ENCODE measurements at places on chromosomes 2 and 18. TPM values are rescaled to one million over a fixed set of nuclear protein-coding genes. Genes with fewer than 3 reads are reported as not detected.

DNA sequence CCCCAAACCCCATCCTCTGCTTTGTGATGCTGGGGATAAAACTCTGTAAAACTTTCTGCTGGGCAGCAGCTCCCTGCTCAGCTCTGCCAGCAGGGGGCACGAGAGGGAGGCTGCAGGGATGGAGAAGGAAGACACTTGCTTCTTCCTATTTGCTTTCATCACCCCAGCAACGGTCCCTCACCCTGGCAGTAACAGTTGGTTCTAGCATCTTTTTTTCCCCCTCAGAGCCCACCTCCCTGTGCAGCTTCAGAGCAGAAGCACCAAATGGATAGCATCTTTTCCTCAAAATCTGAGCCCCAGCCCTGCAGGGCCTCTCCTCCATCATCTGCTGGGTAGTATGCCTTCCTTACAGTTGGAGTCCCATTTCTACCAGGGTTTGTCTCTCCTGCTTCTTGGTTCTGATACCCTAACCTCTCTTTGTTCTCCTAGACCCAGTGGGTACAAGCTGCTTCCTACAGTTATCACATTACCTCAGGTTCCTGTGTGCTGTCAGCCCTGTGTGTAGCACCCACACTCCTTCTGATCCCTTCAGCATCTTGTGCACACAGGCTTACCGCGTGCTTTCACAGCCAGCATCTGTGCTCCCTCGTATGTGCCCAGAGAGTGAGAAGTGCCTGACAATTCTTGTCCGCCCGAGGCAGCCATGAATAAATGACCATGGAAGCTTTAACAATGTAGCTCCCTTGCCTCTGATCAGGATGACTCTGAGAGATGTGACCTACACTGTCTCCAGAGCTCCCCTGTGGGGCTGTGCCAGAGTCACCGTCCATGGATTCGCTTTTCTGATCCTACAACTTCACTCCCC is 14.5 kb downstream of the CKAP2L start:
- peak; percentile 88 for DNase-seq

The SLC39A10 gene
- total RNA-seq = 13.4 TPM

- DNase-seq = no peak
These were observed 43.6 kb downstream of the POLE4 start for GRCh38 chr2:75002007-75002406.

DNA sequence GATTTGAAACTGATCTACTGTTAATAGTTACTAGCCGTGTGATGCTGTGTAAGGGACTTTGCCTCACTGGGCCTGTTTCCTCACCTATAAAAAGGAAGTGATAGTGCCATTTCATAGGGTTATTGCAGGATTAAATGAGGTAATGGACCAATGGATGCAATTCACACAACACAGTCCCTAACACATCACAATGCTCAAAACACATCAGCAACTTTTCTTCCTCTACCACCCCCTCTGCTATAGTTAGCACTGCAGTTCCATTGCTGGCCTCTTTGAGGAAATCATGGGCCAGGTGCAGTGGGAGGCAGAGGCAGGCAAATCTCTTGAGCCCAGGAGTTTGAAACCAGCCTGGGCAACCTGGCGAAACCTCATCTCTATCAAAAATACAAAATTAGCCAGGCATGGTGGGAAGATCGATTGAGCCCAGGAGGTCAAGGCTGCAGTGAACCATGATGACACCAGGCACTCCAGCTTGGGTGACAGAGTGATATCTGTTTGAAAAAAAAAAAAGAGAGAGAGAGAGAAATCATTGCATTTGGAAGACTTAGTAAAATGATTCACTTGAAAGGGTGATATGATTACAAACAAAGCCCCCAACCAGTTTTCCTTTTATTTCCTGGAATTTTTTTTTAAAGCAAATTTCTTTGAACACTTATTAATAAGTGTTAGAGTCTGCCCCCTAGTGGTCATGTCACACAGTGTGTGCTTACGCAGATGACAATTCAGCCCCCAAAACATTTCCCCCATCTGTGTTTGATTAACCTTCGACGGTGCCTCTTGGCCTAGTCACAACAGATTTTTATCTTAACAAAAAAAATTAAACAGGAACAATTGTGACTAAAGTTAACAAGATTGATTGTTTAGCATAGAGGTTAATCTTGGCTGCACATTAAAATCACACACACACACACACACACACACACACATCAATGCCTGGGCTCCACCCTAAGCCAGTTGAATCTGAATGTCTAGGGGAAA is 88.6 kb upstream of the BCL11A start:
- peak; percentile 58 for DNase-seq

DNA sequence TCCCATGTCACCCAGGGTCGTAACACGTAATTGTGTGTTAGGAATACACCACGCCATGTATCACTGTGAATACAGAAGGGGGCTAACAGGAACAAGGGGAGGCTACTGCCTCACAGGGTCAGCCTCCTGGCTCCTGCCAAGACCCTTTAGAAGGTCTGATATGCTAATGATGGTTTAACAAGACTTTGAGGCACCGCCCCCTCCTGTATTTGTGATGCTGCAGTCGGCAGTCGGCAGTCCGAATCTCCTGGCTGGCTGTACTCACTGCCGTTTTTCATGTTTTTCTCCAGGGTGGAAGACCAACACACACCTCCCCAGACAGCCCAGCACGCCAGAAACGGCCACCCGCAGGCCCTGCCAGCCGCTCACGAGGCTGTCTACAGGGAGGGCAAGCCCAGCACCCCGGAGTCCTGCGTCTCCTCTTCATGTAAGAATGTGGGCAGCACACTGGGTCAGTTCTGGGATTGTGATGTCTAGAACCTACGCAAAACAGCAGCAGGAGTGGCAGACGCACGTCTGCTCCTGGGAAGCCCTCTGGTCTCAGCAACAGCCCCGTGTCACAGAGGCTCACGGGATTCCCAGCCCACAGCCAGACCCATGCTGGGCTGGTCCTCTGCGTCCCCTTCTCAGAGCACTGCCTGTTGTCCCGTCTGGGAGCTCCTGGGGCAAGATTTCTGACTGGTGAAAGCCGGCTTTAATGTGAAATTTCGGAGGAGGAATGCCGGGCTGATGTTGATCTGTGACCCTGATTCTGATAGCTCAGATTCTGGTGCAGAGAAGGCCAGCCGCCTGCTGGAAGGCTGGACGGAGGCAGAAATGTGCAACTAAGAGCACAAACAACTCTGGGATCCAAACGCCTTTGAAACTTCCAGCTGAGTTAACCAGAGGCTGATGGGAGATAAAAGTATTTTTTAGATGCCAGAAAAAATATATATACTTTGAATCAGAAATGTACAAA is 39.7 kb upstream of the B3GNT7 start:
- DNase-seq = no peak

- DNase-seq = no peak
These were observed 70.2 kb downstream of the AOX1 start for GRCh38 chr2:200655918-200656580.

The AKAIN1 gene
- total RNA-seq = not detected

The POMC gene
- total RNA-seq = not detected

The HNRNPLL gene
- total RNA-seq = 33.3 TPM

DNA sequence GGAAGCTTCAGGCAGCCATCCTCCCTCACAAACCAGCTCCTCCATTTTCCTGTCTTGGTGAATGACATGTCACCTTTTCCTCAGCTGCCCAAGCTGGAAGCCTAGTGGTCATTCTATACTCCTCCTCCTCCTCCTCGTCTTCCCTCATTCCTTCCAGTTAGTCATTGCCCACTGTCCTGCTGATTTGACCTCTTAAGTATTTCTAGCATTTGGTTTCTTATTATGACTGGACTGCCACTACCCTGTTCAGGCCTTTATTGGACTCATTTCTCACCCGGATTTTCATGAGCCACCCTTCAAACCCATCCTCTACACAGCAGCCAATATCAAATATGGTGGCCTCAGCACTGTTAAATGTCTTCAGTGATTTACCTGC is 21.9 kb upstream of the MGAT5 start:
- no peak for DNase-seq

- no peak for DNase-seq
These were observed 6.3 kb downstream of the FLACC1 start for GRCh38 chr2:201350879-201351278.

DNA sequence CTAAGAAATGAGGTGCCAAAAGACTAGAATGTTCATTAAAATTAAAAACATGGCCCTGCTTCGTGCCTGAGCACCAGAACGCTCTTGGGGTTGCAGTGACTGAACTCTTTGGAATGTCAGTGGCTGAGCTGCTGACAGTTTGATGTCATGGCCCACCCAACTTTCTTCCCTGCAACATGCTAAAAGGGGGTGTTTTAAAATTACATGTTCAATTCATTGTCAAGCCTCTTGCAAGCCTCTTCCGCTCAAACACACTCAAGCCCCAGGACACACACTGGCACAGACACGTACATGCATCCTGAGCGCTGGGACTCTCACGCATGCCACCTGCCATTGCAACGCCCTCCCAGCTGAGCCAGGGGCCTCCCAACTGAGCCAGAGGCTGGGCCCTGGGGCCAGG is 12.6 kb downstream of the RUFY4 start:
- no peak for DNase-seq

GRCh38 chr2:112784199-112785189 is at the start of gene IL1A:
TSS of gene IL1A (minus strand) at chr2:112784493. CDS start at chr2:112783770, 723 bp downstream.
- DNase-seq = no peak

DNA sequence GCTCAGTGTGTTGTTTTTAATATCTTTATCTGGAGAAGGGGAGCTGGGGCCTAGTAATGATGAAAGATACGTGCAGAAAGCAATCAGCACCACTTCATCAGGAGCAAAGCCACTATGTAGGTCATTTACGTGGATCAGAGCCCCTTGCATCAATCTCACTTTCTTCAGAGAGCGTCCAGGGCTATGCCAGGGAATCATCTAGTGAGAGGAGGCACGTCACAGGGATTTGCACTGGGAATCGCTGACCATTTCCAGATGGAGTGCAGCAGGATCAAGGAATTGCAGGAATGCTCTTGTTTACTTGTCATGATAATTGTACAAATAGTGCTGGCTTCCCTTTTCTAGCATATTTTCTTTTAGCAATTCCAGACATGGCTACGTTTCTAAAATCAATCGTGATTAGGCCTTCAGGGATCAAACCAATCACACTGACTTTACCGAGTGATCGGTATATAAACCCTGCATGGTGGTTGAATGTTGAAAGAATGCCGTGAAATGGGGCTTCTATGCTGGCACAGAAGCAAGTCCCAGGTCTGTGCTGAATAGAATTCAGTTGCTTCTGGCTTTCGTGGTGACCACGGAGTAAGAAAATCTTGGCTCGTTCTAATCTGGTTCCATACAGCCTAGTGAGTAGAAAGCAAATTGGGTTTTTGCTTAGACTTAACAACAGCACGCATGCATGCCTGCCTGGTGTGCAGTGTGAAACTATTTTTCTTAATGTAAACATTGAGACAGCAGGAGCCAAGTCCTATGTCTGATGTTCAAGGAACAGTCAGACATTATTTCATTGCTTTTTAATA is 122.8 kb downstream of the TMEM200C start:
- no peak for DNase-seq

The DIPK1C gene
- total RNA-seq = 0.70 TPM

The FAM237A gene
- not detected for total RNA-seq

DNA sequence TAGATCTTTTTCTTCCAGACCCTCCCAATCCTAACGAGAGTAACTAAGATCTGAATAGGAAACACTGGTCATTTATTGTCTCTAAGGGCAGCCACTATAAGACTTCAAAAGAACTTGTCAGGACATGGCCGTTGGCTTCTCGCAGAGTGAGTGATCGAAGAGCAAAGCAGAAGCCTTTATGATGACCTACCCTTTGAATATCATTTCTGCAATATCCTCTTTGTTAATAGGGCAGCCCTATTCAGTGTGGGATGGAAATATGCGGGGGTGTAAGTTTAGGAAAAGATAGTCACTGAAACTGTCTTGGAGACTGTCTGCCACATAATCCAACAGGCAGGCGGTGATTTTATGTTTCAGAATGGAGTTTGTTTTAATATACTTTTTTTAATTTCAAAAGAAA is 70.9 kb downstream of the FBXO36 start:
- no peak for DNase-seq

The AQP12B gene
- total RNA-seq = 1.9 TPM

DNA sequence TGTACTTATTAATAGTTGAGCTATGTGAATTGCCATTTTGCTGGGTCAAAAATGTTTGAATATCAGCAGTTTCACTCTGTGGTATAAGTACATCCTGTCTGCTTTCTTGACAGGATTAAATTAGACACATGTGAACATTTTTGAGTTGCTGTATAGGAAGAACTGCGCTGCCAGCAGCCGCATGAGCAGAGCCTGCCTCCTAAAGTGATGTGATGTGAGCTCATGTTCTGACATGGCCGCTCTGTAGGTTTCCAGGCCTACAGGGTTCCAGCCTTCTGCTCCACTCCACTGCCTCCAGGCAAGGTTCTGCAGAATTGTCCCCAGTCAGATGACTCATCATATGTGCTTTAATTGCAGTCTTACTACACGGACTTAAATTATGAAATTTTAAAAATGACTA is 119.7 kb upstream of the NFATC1 start:
- DNase-seq = no peak

GRCh38 chr2:213723041-213723560 is 438.8 kb downstream of the SPAG16 start:
- no peak for DNase-seq

- DNase-seq = no peak
These were observed 93.7 kb upstream of the RAB6C start for GRCh38 chr2:129885735-129886134.

The NPPC gene
- total RNA-seq = not detected

- peak; percentile 58 for DNase-seq
These were observed 26.4 kb upstream of the TDRD15 start for GRCh38 chr2:21097331-21097730.

The CEP68 gene
- 5.4 TPM for total RNA-seq

GRCh38 chr2:167843217-167843616 is 404.2 kb downstream of the STK39 start:
- DNase-seq = no peak

DNA sequence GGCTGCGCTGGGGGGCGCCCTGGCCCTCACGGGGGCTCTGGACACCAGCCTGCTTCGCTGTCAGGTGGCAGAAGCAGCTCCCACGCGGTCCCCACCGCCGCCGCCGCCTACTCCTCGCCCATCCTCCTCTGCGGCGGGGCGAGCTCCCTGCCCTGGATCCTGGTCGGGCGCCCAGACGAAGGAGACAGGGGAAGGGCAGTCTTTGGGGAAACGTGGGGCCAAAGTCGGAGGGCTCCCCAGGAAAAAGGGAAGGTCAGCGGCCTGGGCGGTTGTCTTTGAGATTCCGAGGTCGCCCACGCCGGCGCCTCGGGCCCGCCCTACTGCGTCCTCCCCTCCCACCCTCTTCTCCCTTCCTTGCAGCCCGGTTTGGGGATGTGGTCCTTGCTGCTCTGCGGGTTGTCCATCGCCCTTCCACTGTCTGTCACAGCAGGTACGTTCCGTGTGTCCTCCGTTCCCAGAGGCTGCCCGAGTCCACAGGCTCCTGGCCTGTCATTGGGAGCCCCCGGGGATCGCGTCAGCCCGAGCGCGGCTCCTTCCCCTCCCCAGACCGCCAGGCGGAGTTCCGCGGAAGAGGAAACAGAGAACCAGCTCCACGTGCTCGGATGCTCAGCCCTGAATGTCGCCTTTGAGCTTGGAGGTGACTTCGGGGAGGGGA is 800 bp downstream of the IL1RL2 start:
- DNase-seq = peak; percentile 60

DNA sequence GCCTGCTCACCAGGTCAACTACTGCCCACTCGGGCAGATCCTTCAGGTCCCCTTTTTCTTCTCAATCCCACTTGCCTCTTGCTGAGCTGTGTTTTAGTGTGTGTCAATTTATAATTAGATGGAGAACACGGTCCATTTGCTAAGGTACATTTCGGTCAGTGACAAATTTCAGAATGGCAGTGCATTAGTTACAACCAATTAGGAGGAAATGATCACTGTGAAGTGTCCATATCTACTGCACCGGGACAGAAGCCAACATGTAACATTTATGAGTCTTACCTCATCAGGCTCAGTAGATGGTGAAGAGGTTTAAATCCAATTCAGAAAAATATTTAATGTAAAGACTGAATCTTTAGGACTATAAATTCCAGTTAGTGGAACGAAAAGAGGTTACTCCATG is 47.7 kb downstream of the CMPK2 start:
- no peak for DNase-seq

Measured in Peyer's patch (tissue), 4 donors.